ENCODE measurements at places on chromosomes 12 and 14.

DNA sequence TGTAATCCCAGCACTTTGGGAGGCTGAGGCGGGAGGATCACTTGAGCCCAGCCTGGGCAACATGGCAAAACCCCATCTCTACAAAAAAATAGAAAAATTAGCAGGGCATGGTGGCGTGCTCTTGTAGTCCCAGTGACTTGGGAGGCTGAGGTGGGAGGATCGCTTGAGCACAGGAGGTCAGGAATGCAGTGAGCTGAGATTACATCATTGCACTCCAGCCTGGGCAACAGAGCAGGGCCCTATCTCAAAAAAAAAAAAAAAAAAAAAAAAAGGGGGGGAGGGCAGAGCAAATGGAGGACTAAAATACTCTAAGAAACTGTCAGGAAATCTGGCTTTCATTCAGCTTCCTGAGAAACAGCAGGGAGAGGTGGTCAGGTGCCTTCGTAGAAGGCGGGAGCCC lies 31.7 kb upstream of the TSPAN9 start:
- no peak overlapping the region for H3K4me3 ChIP-seq
- no peaks in the 10 kb centered on the region for H3K4me1 ChIP-seq
- H3K36me3 ChIP-seq: peaks cover 1% of the 10 kb centered on the region
- H3K27me3 ChIP-seq: no peaks in the 10 kb centered on the region
- no peak for DNase-seq
- H3K27ac ChIP-seq: no peak overlapping the region

GRCh38 chr12:32134101-32134888 lies 27.6 kb downstream of the BICD1 start:
- no peak for DNase-seq
- H3K36me3 ChIP-seq: no peaks in the 10 kb centered on the region
- no peak overlapping the region for H3K27ac ChIP-seq
- no peak overlapping the region for H3K4me3 ChIP-seq

DNA sequence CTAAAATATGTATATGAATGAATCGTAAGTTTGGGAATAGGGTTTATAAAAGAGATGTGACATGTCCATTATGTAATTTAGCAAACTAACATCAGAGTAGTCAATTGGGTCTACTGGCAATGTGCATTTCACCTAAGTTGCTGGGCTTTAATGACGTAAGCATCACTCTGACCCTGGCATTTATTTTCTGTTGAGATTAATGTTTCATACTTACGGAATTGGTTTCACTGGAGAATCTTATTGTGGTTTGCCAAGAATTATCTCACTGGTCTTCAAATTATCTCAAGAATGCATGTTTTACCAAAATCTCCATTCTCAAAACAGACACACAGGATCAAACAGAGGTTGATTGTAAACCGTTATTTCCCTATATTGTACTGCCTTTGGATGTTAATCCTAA lies 437.1 kb downstream of the NPAS3 start:
- DNase-seq: no peak
- H3K36me3 ChIP-seq: no peaks in the 10 kb centered on the region
- no peaks in the 10 kb centered on the region for H3K4me1 ChIP-seq
- no peaks in the 10 kb centered on the region for H3K27me3 ChIP-seq

GRCh38 chr12:11798856-11799501 lies 149.5 kb downstream of the ETV6 start:
- H3K27me3 ChIP-seq: no peaks in the 10 kb centered on the region
- no peaks in the 10 kb centered on the region for H3K36me3 ChIP-seq
- no peak overlapping the region for H3K27ac ChIP-seq

DNA sequence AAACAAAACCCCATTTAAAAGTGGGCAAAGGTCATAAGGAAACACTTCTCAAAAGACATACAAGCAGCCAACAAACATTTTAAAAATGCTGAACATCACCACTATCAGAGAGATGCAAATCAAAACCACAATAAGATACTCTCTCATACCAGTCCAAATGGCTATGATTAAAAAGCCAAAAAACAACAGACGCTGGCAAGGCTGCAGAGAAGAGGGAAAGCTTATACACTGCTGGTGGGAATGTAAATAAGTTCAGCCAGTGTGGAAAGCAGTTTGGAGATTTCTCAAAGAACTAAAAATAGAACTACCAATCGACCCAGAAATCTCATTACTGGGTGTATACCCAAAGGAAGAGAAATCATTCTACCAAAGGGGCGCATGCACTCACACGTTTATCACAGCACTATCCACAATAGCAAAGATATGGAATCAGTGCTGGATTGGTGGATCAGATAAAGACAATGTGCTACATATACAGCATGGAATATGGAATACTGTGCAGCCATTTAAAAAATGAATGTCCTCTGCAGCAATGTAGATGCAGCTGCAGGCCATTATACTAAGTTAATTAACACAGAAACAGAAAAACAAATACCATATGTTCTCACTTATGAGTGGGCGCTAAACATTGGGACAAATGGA lies 102.1 kb upstream of the DAAM1 start:
- DNase-seq: no peak
- H3K27me3 ChIP-seq: no peaks in the 10 kb centered on the region
- no peak overlapping the region for H3K27ac ChIP-seq
- H3K4me3 ChIP-seq: no peak overlapping the region
- H3K4me1 ChIP-seq: no peaks in the 10 kb centered on the region

- no peaks in the 10 kb centered on the region for H3K4me1 ChIP-seq
- no peaks in the 10 kb centered on the region for H3K36me3 ChIP-seq
- H3K27me3 ChIP-seq: no peaks in the 10 kb centered on the region
- H3K4me3 ChIP-seq: no peak overlapping the region
These were observed 1203.5 kb upstream of the TMEM132C start for GRCh38 chr12:127063339-127064072.

DNA sequence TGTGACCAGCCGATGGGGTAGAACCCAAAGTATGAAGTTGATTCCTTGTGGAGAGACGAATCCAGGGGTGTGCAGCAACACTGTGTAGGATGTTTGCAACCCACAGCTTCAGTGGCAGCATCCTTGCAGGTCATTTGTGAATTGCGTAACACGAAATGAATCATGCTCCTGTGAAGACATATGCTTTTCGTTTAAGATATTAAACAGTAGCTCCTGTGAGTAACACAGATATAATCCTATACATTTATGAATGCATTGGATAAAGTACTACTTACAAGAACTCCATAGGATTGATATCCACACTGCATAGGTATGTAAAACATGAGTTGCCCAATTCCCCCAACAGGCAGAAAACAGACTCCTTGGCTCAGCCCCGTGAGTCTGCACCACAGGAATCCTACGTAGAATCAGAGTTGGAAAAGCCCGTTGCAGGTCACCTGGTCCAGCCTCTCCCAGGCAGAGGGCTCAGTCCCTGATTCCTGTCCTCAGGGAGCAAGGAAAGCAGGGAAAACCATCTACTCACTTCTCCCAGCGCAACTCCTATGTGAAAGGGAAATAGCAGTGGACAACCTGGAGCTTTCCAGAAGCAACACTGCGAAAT lies 75.8 kb downstream of the GPATCH2L start:
- no peak overlapping the region for H3K27ac ChIP-seq
- no peaks in the 10 kb centered on the region for H3K27me3 ChIP-seq
- no peaks in the 10 kb centered on the region for H3K4me1 ChIP-seq

DNA sequence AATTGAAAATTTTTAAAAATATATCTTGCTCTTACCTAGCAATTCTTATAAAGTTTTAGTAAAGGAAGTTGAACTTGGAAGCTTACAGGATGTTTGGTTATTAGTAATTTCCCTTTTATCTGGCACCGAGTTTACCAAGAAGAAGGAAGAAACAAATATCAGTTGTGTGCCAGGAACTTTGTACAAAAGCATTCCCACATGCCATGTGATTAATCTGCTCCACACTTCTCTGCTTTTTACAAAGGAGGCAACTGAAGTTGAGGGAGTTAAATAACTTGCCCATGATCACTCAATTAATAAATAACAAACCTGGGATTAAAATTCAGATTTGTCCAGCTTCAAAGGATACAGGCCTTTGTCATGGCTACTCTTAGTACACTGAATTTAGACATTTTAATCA lies 122.5 kb upstream of the BCAT1 start:
- H3K4me3 ChIP-seq: no peak overlapping the region
- H3K27me3 ChIP-seq: no peaks in the 10 kb centered on the region
- no peaks in the 10 kb centered on the region for H3K4me1 ChIP-seq
- no peak for DNase-seq

- no peaks in the 10 kb centered on the region for H3K4me1 ChIP-seq
- no peaks in the 10 kb centered on the region for H3K36me3 ChIP-seq
- H3K27me3 ChIP-seq: no peaks in the 10 kb centered on the region
- no peak overlapping the region for H3K4me3 ChIP-seq
- H3K27ac ChIP-seq: no peak overlapping the region
These were observed 125.2 kb downstream of the CALM1 start for GRCh38 chr14:90521930-90522483.

GRCh38 chr12:124216966-124217365 lies 77.9 kb upstream of the RFLNA start:
- no peaks in the 10 kb centered on the region for H3K4me1 ChIP-seq
- no peaks in the 10 kb centered on the region for H3K27me3 ChIP-seq
- no peak overlapping the region for H3K4me3 ChIP-seq
- DNase-seq: no peak
- no peaks in the 10 kb centered on the region for H3K36me3 ChIP-seq

GRCh38 chr14:99552572-99553216 lies 51.3 kb downstream of the CCDC85C start:
- no peak overlapping the region for H3K27ac ChIP-seq
- no peaks in the 10 kb centered on the region for H3K27me3 ChIP-seq
- no peak for DNase-seq
- H3K36me3 ChIP-seq: no peaks in the 10 kb centered on the region

- H3K27ac ChIP-seq: peak overlapping the region; percentile 97
- peak; percentile 73 for DNase-seq
- no peaks in the 10 kb centered on the region for H3K27me3 ChIP-seq
These were observed 423 bp downstream of the FGD6 start for GRCh38 chr12:95216711-95217376.

DNA sequence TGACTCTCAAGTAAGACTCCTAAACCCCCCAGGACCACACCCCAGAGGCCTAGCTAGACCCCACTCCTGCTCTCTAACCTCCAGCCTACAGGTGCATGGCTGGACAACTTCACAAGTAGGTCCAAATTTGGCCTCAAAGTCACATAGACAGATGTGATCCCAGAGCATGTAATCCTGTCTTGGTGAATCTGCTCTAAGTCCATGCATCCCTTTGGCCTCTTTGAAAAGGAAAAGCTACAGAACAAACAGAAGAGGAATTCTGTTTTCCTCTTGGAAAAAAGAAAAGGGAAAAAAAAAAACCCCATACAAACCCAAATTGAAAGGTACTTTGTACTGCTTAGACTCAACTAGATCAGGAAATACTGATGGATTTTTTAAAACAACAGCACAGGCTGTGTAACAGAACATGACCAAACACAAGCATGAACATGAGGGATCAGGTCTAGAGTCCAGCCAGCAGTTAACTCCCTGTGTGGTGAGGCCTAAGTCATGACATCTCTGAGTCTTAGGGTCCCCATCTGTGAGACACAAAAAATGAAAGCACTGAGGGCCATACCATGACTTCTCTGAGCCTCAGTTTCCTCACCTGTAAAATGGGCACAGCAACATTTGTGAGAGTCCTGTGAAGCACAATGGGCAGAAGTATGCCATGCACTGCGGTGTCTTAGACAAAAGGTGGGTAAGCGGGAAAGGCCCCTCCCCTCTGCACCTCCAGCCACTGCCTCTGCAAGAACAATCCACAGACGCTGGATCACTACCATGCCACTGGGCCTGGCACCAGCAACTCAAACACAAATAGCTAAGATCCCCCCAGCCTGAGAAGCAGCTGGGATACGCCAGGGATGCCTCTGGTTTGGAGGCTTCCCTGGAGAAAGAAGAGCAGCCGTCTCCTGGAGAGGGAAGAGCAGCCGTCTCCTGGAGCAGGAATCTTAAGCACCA lies 9.9 kb downstream of the PITPNM2 start:
- no peaks in the 10 kb centered on the region for H3K36me3 ChIP-seq
- peak overlapping the region; percentile 24 for H3K27ac ChIP-seq
- H3K4me3 ChIP-seq: no peak overlapping the region
- no peaks in the 10 kb centered on the region for H3K4me1 ChIP-seq
- no peaks in the 10 kb centered on the region for H3K27me3 ChIP-seq

DNA sequence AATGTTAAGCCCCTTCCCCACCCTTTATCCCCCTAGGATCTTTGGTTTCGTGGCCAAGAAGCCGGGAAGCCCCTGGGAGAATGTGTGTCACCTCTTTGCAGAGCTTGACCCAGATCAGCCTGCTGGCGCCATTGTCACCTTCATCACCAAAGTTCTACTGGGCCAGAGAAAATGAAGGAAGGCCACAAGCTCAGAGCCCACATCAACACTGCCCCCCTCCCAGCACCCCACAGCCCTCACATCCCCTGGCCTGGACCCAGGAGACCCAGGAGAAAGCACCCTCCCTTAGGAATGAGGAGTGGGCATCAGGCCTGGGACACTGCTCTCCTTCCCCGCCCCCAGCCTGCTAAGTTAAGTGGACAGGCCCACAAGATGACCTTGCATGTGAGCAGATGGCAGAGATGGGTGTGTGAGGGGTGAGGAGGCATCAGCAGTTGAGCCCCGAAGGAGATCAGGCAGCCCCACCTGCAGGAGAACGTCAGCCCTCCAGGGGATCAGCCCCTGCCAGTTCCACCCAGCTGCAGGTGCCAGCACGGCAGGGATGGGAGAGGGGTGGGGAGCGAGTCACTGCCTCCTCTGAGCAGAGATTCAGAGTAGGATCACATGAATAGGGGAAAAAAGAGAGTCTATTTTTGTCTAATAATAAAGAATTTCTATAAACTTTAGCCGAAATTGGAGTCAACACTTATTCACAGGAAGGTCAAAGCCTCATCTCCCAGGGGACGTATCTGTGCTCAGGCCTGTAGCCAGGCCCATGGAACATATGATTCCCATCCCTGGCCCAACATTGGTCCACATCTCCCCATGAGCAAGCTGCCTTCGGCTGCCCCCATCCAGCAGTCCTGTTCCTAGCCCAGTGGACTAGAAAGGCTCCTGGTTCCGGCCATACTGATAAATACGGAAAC lies 14.1 kb downstream of the TNS2 start:
- no peak overlapping the region for H3K27ac ChIP-seq
- no peak overlapping the region for H3K4me3 ChIP-seq
- no peak for DNase-seq
- no peaks in the 10 kb centered on the region for H3K4me1 ChIP-seq

- no peak overlapping the region for H3K4me3 ChIP-seq
- no peaks in the 10 kb centered on the region for H3K36me3 ChIP-seq
- H3K4me1 ChIP-seq: no peaks in the 10 kb centered on the region
- no peaks in the 10 kb centered on the region for H3K27me3 ChIP-seq
- no peak overlapping the region for H3K27ac ChIP-seq
These were observed 229.4 kb downstream of the CNTN1 start for GRCh38 chr12:40921563-40922163.

GRCh38 chr12:47192051-47192450 lies 112.3 kb upstream of the AMIGO2 start:
- peaks cover 2% of the 10 kb centered on the region for H3K4me1 ChIP-seq
- H3K27ac ChIP-seq: no peak overlapping the region
- H3K27me3 ChIP-seq: no peaks in the 10 kb centered on the region
- no peaks in the 10 kb centered on the region for H3K36me3 ChIP-seq
- H3K4me3 ChIP-seq: no peak overlapping the region

GRCh38 chr14:91929700-91930099 lies 17.8 kb downstream of the FBLN5 start:
- no peak for DNase-seq
- no peaks in the 10 kb centered on the region for H3K27me3 ChIP-seq
- H3K4me1 ChIP-seq: peaks cover 14% of the 10 kb centered on the region
- no peaks in the 10 kb centered on the region for H3K36me3 ChIP-seq
- no peak overlapping the region for H3K4me3 ChIP-seq
